ENCODE measurements at places on chromosomes 2 and 18. TPM values are rescaled to one million over a fixed set of nuclear protein-coding genes. Genes with fewer than 3 reads are reported as not detected.

The TIA1 gene
- 110 TPM for total RNA-seq

The TEX44 gene
- total RNA-seq = not detected

DNA sequence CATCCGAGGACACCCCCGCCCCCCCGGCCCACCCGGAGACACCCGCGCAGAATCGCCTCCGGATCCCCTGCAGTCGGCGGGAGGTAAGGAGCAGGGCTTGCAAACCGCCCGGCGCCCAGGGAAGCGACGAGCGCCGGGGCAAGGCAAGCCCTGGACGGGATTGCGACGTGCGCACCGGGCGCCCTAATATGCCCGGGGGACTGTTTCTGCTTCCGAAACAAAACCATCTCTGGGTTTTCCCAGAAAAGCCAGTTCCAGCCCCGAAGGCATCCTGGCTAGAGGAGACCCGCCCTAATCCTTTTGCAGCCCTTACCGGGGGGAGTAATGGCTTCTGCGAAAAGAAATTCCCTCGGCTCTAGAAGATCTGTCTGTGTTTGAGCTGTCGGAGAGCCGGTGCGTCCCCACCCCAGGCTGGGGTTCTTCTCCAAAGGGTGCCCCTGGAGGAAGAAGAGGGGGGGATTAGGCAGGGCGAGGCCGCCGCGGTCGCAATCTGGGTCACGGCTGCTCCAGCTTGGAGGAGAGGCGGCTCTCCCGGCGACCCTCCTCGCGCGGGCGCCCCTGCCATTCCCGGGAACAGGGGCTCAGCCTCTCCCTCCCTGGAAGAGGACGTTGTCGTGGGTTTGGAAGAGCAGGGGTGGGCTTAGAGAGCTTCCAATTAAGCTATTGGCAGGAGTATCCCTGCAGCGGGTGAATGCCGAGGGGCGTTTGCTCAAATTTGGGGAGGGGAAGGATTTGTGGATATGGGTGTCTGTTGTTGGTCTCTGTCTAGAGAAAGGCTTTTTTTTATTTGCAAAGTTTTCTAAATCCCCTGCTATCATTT, 521 bp downstream of the MYCN start:
- DNase-seq = no peak

The DYNC2LI1 gene
- 22.4 TPM for total RNA-seq

The COX7A2L gene
- 80.7 TPM for total RNA-seq

DNA sequence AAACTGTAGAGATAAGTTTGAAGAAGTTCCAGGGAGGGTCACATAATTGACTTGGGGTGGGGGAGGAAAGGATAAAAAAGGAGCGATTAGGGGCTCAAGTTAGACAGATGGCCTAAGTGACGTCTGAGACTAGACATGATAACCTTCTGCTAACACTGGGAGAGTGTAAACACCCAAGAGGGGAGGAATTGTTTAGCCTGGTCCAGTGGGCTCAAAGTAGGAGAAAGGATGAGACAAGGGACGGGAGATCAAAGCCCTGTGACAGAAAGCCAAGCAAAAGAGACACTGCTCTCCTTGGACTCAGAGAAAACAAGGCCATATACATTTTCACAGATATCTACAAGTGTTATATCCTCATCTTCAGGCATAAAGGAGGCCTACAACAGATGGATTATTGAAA, 45.5 kb upstream of the IHH start:
- no peak for DNase-seq

The SLC40A1 gene
- 169 TPM for total RNA-seq

The HDAC4 gene
- 44.1 TPM for total RNA-seq

GRCh38 chr2:170006587-170007325, 171.2 kb upstream of the MYO3B start:
- DNase-seq = no peak

- no peak for DNase-seq
These were observed 85.2 kb downstream of the GALR1 start for GRCh38 chr18:77334876-77335275.

The MBD2 gene
- total RNA-seq = 78.4 TPM

DNA sequence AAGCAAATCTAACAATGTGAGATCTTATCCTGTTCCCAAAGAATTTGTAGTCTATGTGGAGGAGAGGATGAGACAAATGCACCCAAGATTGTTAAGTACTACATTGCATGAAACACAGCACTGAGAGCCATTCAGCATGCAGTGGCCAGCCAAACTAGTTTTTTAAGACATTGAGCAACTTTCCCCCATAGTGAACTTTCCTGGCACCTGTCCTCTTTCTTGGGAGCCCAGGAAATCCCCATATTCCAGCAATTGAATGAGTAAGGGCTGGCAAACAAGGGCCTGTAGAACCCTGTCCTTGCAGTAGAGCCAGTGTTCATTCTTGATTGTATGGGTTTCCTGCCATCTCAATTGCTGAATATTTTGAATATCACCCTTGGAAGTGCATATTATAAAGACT, 58.8 kb upstream of the FIGN start:
- DNase-seq = no peak

The KLHL30 gene
- total RNA-seq = 0.90 TPM

DNA sequence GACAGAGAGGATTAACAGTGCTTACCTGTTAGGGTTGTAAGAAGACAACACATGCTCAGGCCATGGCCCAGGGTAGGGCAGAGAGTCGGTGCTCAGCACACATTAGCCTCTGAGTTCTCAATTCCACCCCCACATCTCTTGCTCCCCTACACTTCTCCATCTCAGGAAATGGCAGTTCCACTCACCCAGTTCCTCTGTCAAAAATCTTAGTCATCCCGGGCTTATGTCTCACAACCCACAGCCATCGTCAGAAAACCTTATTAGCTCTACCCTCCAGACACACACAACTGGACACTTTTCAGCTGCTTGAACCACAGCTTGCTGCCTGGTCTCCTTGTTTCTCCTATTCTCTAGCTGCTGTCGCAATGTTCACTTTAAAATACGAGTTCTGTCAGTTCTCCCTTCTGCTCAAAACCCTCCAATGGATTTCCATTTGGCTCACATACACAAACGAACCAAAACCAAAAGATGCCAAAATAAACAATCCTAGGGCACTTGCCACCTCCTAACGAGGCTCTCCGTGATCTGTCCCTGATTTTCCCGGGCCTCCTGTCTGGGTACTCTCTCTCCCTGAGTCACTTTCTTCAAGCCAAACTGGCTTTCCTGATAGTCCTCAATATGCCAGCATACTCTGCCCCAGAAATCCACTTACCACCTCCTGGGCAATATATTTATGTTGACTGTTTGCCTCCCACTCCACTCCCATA, 89.7 kb downstream of the KCTD1 start:
- DNase-seq = no peak

The BOLL gene
- not detected for total RNA-seq

The UCN gene
- total RNA-seq = 2.8 TPM

DNA sequence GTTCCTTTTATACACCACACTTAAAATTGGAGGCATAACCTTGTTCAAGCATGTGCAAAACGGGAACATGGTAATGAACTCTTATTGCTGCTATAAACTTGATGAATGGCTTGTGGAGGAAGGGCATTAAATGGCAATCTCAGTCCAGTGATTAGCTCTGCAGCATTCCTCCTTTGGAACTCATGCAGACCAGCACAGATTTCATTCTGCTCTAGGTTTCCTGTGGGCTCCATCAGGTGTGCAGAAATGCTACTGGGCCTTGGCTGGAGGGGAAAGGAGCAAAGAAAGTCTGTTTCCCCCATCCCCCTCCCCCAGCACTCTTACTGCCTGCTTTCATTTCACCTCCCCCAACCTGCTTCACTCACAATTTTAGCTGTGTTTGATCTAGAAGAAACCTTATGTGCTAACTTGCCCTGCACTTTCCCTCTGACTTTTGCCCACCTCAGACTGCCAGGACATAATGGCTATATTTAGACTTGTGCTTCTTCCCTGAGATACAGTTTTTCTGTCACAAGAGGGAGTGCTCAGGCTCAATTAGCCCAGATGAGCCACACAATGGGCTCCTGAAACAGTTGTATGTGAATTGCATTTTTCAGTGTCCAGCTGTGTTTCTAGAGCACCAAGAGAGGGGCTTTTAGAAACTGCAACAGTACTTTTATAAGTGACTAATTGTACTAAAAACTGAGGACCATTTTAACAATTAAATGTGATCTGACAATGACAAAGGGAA, 109.8 kb downstream of the FSHR start:
- DNase-seq = no peak

- DNase-seq = no peak
These were observed 818.6 kb downstream of the EPHA4 start for GRCh38 chr2:220753486-220753885.

DNA sequence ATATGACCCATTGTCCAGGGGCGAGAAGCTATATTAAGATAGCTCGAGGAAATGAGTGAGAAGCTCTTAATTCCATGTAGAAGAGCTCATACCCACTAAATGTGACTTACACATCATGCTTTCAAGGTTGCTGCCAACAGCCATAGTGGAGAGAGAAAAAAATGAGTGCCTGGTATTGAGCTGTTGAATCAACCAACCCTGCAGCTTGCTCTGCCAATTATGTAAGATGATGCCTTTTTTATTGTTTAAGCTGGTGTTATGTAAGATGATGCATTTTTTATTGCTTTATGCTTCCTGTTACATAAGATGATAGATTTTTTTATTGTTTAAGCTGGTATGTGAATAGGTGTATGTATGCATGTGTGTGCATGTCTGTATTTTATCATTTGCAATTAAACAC, 228.2 kb downstream of the CCDC178 start:
- no peak for DNase-seq

- DNase-seq = no peak
These were observed 26.4 kb upstream of the MSTN start for GRCh38 chr2:190088917-190089316.

DNA sequence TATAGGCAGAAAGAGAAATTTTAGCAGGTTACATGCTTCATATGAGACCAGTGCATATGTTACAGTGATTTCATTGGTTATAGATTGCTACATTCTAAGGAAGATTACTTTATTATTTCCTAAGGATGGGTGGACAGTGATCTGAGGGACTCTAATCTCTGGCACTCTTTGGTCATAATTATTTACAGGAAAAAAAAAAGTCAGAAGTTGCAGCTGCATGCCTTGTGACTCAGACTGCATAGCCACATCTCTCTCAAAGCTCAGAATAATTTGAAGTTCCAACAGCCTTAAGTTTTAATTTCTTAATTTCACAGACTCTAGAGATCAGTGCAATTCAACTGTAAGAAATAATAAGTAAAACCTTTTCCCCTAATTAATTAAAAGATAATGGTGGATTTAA, 27.1 kb upstream of the BARD1 start:
- DNase-seq = no peak

GRCh38 chr2:21015281-21015645, 28.6 kb downstream of the APOB start:
- no peak for DNase-seq

Data from upper lobe of right lung (tissue), 1 donor.